ENCODE measurements at places on chromosomes 5 and 9. TPM values are rescaled to one million over a fixed set of nuclear protein-coding genes. Genes with fewer than 3 reads are reported as not detected.

DNA sequence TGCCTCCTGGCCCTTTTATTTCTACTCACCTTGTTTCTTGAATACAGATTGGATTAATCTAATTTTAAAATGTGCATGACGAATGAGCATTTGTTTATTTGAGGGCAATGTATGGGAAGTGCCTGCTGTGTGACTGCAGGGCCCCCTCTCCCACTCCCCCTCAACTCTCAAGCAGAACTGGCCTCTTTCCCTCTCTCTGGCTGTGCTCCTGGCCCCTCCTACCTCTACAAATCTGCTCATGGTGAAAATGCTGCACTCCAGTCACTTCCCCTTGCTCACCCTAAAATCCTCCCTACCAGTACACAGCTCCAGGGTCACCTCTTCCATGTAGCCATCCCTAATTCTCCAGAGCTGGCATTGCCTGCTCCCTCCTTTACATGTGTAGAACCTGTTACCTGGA lies 17.2 kb upstream of the NDST1 start:
- DNase-seq = no peak

GRCh38 chr5:159187719-159188118 lies 21.6 kb downstream of the RNF145 start:
- DNase-seq = no peak

DNA sequence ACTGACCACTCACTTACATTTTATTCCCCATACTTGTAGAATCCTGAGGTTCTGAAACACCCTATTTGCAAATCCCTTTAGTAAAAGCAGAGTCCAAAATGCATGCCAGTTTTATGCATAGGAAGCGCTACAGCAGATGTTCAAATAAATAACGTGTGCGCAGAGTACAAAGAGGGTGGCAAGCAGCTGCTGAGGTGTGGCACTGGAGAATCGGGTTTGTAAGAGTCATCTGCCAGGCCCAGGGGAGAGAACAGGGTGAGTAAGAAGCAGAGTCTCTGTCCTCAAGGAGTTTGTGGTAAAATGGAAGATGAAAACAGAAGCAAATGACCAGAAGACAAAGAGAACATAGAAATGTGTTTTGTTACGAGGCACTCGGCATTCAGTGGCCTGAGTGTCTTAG lies 288.8 kb downstream of the GLIS3 start:
- DNase-seq = no peak

DNA sequence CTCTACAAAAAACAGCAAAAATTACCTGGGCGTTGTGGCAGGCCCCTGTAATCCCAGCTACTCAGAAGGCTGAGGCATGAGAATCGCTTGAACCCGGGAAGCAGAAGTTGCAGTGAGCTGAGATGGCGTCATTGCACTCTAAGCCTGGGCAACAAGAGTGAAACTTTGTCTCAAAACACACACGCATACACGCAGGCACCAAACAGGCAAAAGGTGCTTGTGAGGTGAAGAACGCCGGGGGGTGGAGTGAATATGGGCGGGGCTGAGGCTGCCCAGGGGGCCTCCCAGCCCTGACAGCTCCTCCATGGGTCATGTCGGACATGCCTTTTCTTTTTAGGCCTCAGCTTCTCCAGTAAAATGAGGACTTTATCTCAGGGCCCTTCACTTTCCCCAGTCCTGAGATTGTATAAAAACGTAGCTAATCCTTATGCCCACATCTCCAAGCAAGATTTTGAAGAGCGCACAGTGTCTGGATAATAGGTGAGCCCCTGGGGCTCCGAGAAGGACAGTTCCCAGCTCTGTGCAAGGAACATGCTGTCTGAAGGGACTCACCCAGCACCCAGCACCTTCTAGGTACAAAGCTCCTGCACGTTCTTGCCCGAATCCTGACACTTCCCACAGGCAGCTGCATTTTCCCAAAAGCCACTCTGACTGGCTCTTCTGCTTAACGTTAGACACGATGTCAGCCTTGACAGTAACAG lies 168.3 kb downstream of the COL23A1 start:
- no peak for DNase-seq

DNA sequence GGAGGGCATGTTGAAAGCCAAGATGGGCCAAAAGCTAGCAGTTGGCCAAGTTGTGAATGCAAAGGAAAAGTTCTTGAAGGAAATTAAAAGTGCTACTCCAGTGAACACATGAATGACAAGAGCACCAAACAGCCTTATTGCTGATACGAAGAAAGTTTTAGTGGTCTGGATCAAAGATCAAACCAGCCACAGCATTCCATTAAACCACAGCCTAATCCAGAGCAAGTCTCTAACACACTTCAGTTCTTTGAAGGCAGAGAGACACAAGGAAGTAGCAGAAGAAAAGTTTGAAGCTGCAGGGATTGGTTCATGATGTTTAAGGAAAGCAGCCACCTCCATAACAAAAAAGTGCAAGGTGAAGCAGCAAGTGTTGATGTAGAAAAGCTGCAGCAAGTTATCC lies 71.6 kb downstream of the ERCC6L2 start:
- no peak for DNase-seq

DNA sequence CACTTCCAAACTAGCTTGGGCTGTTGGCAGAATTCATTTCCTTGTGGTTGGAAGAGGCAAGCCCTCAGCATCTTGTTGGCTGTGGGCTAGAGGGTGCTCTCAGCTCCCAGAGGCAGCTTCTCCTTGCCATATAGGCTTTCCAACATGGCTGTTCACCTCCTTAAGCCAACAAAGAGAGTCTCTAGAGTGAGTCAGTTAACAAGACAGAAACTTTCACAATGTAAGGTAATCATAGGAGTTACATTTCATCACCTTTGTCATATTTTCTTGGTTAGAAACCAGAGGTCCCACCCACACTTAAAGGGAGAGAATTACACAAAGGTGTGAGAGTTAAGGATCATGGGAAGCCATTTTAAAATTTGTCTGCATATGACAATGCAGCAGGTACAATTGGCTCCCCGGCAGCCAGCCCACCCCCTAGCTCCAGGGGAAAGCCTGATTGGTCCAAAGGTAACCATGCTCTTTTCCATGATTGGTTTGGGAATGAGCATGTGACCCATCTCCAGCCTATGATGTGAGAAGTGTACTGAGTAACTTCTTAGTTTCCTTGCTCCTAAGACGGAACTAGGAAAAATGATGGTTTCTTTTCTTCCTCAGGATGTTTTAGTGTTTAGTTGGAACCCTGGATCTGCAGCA lies 109.8 kb upstream of the MSX2 start:
- no peak for DNase-seq

- no peak for DNase-seq
These were observed 21.3 kb downstream of the FGF1 start for GRCh38 chr5:142664636-142665035.

GRCh38 chr9:27377811-27378456 lies 81.0 kb upstream of the EQTN start:
- no peak for DNase-seq

DNA sequence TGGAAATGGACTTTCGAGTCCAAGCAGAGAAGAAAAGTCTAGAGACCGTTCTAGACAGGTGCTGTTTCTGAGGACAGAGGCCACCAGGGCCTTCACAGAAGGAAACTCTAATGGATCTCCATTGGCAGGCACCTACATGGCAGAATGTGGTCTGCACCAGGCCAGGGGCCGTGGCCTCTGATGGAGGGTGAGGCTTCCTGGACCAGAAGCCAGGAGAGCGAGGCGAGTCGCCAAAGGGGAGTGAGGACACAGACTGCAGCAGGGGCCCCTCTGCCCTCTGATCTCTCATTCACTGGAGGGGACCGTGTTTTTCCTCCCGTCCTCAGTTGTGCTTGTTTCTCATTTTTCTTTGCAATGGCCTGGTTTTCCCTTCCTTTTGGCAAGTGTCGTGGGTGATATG lies 41.1 kb downstream of the ALG2 start:
- DNase-seq = no peak

DNA sequence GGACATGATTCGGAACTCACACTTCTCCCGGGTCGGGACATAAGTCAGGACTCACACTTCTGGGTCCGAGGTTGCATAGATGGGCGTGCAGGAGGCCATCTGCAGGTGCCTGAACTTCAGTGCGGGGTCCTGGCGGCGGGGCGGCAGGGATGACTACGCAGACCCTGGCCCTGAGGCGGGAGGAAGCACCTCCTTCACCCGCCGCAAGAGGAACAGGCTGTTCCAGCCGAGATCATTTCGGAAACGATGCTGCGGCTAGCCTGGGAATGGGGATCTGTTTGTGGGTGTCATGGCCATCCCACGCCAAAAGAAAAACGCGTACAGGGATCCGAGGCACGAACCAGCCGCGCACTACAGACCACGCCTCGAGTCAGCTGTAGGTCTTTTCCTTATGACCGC lies 196.6 kb downstream of the TTLL11 start:
- no peak for DNase-seq

DNA sequence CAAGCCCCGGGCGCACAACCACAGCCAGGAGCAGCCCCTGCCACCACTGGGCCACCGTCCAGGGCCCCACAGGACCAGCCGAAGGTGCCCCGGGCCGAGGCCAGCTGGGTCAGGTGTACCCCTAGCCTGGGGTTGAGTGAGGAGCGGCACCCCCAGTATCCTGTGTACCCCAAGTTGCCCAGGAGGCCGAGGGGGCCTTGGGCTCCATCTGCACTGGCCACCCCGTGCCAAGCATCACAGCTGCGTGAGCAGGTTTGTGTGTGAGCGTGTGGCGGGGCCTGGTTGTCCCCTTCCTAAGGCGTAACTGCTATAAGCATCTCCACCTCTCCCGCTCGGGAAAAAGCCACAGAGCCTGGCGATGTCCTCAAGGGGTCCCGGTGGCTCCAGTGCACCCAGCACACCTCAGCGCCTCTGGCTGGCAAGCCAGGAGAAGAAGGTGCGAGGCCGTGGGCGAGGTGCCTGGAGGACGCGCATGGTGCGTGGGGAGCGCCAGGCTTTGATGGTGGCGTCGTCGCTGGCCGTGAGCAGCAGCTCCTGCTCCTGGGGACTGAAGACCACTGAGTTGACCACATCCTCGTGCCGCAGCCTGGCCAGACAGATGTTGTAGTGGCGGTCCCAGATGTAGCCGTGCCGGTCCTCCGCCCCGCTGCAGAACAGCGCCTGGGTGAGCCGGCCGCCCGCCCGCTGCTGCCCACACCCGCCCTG lies 3.9 kb downstream of the FBXW5 start:
- no peak for DNase-seq

- DNase-seq = no peak
These were observed 64.5 kb downstream of the PTPRD start for GRCh38 chr9:10548348-10548747.

GRCh38 chr5:8641786-8642505 lies 773.0 kb downstream of the MTRR start:
- no peak for DNase-seq

DNA sequence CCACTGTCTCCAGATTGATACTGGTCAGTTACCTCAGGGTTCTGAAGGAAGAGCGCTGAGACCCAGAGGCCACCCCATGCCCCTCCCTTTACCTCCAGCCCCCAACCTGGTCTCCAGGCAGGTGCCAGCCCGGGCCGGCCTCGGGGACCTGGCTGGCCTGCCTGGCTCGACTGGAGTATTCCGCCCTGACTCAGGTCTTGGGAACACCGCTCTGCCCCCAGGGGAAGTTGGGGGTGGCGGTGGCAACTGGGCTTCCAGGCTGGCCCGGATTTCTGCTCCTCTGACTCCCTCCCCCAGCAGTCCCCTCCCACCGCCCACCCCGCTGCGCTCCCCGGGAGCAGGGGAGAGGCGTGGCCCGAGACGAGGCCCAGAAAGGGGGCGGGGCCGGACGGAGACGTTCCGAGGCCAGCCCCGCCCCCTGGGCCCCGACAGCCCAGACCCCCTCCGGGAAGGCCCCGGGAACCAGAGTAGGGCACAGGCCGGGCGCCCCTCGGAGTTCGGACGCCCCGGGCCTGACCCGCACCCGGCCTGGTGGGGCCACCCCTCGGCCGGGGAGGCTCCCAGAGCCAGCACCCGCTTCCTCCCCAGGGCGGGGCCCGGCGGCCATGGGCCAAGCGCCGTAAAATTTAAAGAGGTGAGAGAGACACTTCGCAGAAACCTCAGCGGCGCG lies 82.5 kb upstream of the ZBTB43 start:
- no peak for DNase-seq

- no peak for DNase-seq
These were observed 519.9 kb downstream of the SEMA5A start for GRCh38 chr5:9025942-9026341.

- peak; percentile 43 for DNase-seq
These were observed 119.3 kb upstream of the ZNF608 start for GRCh38 chr5:124865603-124866354.

DNA sequence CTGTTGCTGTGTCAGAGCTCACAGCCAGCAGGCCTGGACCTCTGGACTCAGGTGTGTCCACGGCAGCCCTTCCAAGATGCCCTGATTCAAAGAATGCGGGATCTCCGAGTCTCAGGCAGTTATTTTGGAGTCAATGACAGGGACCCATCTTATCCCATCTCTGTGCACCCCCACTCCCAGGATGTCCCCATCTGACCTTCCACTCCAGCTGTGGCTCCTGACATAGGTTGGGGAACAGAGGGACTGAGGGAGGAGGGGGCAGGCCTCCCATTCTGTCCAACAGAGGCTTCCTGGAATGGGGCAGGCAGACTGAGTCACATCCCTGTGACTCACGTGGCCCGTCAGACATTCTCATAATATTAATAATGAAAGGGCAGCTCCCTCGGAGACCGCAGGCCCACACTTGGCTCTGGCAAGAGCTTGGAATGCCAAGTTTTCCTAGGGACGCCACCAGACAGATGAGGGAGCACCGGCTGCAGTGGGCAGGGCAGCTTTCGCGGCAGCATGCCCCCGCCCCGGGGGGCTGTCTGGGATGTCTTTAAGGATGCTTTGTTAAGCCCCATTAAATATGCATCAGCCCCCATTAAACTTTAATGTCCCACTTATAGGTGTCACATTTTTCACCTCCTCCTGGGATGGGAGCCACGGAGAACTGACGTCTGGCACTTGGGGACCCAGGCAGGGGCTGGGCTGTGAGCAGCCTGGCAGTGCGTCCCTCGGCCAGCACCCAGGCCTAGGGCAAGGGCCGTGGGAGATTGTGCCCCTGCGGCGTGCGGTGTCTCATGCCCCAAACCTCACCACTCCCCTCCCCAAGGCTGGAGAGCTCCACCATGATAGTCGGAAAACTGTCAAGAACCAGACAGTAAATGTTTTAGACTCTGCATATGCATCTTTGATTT lies 23.6 kb upstream of the FIBCD1 start:
- no peak for DNase-seq

- DNase-seq = no peak
These were observed 419.7 kb downstream of the CHSY3 start for GRCh38 chr5:130323804-130324454.

IFNB1 gene
- not detected for total RNA-seq

LCN1 gene
- not detected for total RNA-seq

TRIM7 gene
- 2.3 TPM for total RNA-seq

GRXCR2 gene
- total RNA-seq = not detected

GRIN1 gene
- total RNA-seq = 0.89 TPM

IFNA2 gene
- total RNA-seq = not detected

SLC25A2 gene
- 1.4 TPM for total RNA-seq

SNCAIP gene
- 12.5 TPM for total RNA-seq

GZMA gene
- 0.89 TPM for total RNA-seq

NIM1K gene
- 0.10 TPM for total RNA-seq

WHRN gene
- total RNA-seq = 2.0 TPM

HTR4 gene
- not detected for total RNA-seq

PCDHB9 gene
- 0.89 TPM for total RNA-seq

PRELID2 gene
- total RNA-seq = 32.5 TPM

GPR151 gene
- not detected for total RNA-seq

Data from skin of body (tissue), 3 donors.